Body of pancreas (tissue), 4 donors: ENCODE measurements at places on chromosomes 7 and 10.

DNA sequence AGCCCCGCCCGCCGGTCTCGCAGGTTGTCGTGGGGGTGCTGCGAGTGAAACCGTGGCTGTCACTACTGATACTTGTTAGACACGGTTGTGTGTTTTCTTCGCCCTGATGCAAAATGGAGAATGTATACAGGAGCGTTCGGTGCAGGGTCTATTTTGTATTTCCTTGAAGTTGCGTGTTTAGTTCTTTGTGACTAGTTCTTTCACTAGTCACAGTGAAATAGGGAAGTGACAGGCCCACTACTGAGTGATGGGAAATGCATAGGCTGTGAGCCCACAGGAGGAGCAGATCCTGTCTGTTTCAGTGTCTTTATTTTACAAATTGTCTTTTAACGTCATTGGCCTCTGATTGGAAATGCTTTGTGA lies 675 bp downstream of the ABRAXAS2 start:
- DNase-seq: no peak

- no peak for DNase-seq
These were observed 1190.3 kb upstream of the C7orf33 start for GRCh38 chr7:147400221-147400689.

DNA sequence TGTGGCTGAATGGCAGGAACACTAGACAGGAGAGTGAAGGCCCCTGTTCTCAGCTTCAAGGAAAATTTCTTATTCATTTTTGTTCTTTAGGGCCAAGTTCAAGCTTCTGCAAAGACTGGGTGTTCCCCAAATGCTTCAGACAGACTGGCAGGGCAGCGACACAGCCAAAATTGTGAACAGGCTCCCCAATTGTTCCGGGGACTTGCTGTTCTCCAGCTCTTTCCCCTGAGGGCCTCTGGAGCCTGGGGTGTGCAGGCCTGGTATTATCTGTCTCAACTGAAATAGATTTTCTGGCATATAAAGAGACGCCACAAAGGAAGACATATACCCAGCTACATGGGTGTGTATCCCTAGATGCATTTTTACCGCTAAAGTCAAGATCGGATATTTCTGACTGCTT lies 30.3 kb upstream of the PLCE1 start:
- DNase-seq: no peak

- DNase-seq: no peak
These were observed 64.0 kb upstream of the TMEM72 start for GRCh38 chr10:44847110-44847509.

- no peak for DNase-seq
These were observed 3.7 kb upstream of the NDST2 start for GRCh38 chr10:73814896-73815718.

DNA sequence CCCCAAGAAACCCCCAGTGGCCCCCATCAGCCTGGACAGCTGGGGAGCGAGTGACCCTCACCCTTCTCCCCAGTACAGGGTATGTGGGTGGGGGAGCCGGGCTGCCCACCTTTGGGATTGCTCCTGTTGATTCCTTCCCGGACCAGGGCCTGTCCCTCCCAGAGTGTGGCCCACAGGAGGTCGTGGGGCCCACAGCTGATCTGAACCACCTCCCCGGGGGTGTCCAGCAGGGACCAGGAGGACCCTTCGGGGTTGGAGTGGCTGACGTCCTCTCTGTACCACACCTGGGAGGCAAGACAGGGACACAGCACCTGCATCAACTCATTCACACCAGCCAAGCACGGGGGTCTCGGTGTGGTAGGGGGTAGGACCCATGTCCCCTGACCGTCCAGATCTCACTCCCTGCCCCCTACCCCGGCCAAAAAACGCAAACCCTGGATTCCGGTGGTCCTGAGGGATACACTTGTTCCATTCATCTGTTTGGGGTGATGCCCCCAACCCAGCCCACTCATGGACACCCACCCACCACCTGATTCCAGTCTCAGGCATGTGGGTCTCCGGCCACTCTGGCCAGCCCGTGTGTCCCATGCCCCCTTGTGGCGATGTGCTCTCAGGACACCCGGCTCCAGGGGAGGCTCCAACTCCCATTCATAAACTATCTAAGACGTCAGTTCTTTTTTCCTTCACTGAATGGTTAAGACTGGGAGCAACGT lies 10.9 kb downstream of the TECPR1 start:
- peak; percentile 74 for DNase-seq

- no peak for DNase-seq
These were observed 139.2 kb downstream of the MYOF start for GRCh38 chr10:93342921-93343320.

- DNase-seq: no peak
These were observed 13.3 kb upstream of the FAM180A start for GRCh38 chr7:135761751-135762488.

- peak; percentile 41 for DNase-seq
These were observed 2.8 kb downstream of the SEC31B start for GRCh38 chr10:100516847-100517246.

GRCh38 chr7:5997210-5997808 lies 11.5 kb downstream of the PMS2 start:
- peak; percentile 62 for DNase-seq

GRCh38 chr10:69051303-69051702 lies 36.6 kb upstream of the SRGN start:
- DNase-seq: peak; percentile 71

DNA sequence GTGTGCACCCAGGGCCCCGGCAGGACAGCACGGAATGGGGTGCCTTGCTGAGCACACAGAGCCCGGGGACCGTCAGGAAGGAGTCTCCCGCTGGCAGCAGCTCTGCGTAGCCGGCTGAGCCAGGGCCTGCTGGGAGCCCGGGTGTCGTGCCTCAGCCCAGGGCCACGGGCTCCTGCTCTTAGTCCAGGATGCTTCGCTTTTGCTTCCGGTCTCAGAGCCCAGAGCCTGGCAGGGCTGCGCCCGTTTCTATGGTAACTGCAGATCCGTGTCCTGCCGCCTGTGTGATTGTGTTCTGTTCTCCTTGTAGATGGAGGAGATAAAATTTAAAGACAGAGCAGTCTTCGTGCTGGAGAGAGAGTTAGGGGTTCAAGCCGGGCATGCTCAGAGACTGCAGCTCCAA lies 53.7 kb upstream of the DPYSL4 start:
- DNase-seq: no peak

DNA sequence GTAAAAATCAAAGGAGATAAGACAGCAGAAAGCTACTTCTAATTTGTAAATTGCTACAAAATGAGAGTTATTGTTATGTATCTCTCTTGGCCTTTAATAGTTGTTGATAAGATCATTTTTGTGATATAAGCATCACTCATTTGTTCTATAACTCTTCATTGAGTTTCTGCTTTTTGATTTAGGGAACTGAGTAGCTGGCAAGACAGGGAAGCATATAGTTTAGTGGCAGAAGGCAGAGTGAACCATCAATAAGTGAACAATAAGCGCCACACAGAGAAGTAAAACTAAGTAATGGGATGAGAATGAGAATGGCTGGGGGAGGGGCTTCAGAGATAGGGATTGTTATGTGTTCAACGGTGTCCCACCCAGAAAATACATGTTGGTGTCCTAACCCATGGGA lies 245.4 kb downstream of the ADARB2 start:
- no peak for DNase-seq

- DNase-seq: no peak
These were observed 7.4 kb downstream of the SH3PXD2A start for GRCh38 chr10:103847909-103848468.

- no peak for DNase-seq
These were observed 229.3 kb downstream of the AUTS2 start for GRCh38 chr7:69827558-69827957.

DNA sequence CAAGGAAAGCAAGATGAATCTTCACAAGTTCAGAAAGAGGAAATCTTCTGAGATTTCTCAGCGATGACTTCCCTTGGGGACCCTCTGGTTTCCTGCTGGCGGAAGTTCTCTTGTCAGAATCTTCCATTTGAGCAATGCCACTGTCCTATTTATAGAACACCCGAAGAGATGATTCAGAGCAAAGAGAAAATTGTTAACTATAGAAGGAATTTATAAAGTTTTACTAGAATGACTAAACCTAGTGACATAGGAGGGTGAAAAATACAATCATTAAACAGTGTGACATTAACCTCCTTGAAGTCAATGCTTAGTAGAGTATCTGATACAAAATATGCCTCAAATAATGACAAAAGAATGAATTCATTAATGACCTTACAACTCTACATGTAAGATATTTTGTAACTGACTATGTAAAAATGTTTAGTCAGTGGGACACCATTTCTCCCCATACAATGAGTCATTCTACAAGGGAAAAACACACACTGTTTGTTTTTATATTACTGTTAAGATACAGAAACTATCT lies 206.5 kb upstream of the CNTNAP2 start:
- no peak for DNase-seq

- peak; percentile 10 for DNase-seq
These were observed 12.4 kb downstream of the MAT1A start for GRCh38 chr10:80277016-80277415.

- DNase-seq: no peak
These were observed 6.4 kb upstream of the PRTFDC1 start for GRCh38 chr10:24958721-24959381.

- no peak for DNase-seq
These were observed 37.1 kb downstream of the COL13A1 start for GRCh38 chr10:69838853-69839252.
